ENCODE measurements at places on chromosomes 16 and 17.
A peak's percentile ranks its signal among the peaks of the same experiment; 100 is the strongest.

- peaks cover 10% of the 10 kb centered on the region for H3K4me1 ChIP-seq
- DNase-seq = no peak
- H3K27ac ChIP-seq = no peak overlapping the region
- no peak overlapping the region for H3K4me3 ChIP-seq
- peaks cover 3% of the 10 kb centered on the region for H3K36me3 ChIP-seq
Measured at GRCh38 chr16:20760346-20760745, 3.5 kb upstream of the ACSM3 start.

- H3K36me3 ChIP-seq = peaks cover 9% of the 10 kb centered on the region
- H3K27ac ChIP-seq = no peak overlapping the region
- H3K4me3 ChIP-seq = no peak overlapping the region
- no peak for DNase-seq
- H3K4me1 ChIP-seq = peaks cover 22% of the 10 kb centered on the region
- H3K27me3 ChIP-seq = no peaks in the 10 kb centered on the region
Measured at GRCh38 chr17:60321336-60322055, 70.4 kb downstream of the USP32 start.

GRCh38 chr17:63431939-63432804 lies 13.9 kb downstream of the CYB561 start:
- H3K4me1 ChIP-seq = peaks cover 38% of the 10 kb centered on the region
- H3K4me3 ChIP-seq = no peak overlapping the region
- peak overlapping the region; percentile 8 for H3K27ac ChIP-seq
- H3K27me3 ChIP-seq = no peaks in the 10 kb centered on the region
- H3K36me3 ChIP-seq = peaks cover 31% of the 10 kb centered on the region
- no peak for DNase-seq

DNA sequence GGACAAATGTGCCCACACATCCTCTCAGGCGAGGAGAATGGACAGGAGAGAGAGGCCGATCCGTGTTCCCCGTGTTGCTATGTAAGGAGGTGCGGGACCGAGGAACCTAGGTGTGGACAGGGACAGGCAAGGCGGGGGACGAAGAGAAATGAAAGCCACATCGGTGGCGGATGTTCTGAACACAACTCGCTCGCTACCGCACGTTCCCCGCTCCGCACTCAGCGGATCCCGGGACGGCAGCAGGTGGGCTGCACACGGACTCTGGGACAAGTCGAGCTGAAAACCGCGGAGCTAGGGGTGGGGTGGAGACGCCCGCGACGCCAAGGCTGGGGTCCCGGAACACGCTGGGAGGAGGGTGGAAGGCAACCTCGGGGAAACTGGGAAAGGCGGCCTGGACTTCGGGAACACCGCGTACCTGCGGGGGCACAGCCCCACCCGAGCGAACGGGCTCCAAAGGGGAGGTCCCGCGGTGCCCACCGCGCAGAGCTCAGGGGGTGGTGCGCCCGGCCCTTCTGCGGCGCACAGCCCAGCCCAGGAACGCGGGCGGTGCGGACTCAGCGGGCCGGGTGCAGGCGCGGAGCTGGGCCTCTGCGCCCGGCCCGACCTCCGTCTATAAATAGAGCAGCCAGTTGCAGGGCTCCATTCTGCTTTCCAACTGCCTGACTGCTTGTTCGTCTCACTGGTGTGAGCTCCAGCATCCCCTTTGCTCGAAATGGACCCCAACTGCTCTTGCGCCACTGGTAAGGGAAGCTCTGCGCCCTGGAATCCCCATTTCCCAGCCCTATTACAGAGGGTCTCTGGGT lies at the start of gene MT1E:
Gene MT1E, plus strand, starts transcription at position 642 of the 803 bp plus-strand sequence. Its CDS starts 71 bp downstream, at position 713.
- peaks cover 2% of the 10 kb centered on the region for H3K36me3 ChIP-seq
- DNase-seq = peak; percentile 56
- peak within 1 kb of the TSS; percentile 85 for H3K27ac ChIP-seq
- peaks cover 12% of the 10 kb centered on the region for H3K4me1 ChIP-seq

GRCh38 chr17:80792373-80792781 lies 199.3 kb upstream of the CHMP6 start:
- no peak for DNase-seq
- peaks cover 12% of the 10 kb centered on the region for H3K36me3 ChIP-seq
- H3K27ac ChIP-seq = peak overlapping the region; percentile 92

GRCh38 chr17:7233701-7234082 lies 625 bp downstream of the DVL2 start:
- peaks cover 55% of the 10 kb centered on the region for H3K4me1 ChIP-seq
- peak overlapping the region; percentile 92 for H3K4me3 ChIP-seq
- no peaks in the 10 kb centered on the region for H3K27me3 ChIP-seq
- DNase-seq = no peak

- no peak overlapping the region for H3K27ac ChIP-seq
- no peak overlapping the region for H3K4me3 ChIP-seq
- no peaks in the 10 kb centered on the region for H3K4me1 ChIP-seq
- no peak for DNase-seq
- no peaks in the 10 kb centered on the region for H3K36me3 ChIP-seq
Measured at GRCh38 chr17:67025216-67025792, 19.1 kb upstream of the CACNG1 start.

GRCh38 chr17:51263006-51263405 lies 2.7 kb downstream of the UTP18 start:
- H3K27ac ChIP-seq = no peak overlapping the region
- H3K36me3 ChIP-seq = peaks cover 75% of the 10 kb centered on the region
- no peak for DNase-seq
- peaks cover 27% of the 10 kb centered on the region for H3K4me1 ChIP-seq
- no peaks in the 10 kb centered on the region for H3K27me3 ChIP-seq
- peak overlapping the region; percentile 82 for H3K4me3 ChIP-seq

GRCh38 chr16:5216441-5217080 lies 119.0 kb upstream of the EEF2KMT start:
- DNase-seq = no peak
- no peaks in the 10 kb centered on the region for H3K4me1 ChIP-seq
- no peak overlapping the region for H3K4me3 ChIP-seq
- no peak overlapping the region for H3K27ac ChIP-seq
- no peaks in the 10 kb centered on the region for H3K36me3 ChIP-seq

DNA sequence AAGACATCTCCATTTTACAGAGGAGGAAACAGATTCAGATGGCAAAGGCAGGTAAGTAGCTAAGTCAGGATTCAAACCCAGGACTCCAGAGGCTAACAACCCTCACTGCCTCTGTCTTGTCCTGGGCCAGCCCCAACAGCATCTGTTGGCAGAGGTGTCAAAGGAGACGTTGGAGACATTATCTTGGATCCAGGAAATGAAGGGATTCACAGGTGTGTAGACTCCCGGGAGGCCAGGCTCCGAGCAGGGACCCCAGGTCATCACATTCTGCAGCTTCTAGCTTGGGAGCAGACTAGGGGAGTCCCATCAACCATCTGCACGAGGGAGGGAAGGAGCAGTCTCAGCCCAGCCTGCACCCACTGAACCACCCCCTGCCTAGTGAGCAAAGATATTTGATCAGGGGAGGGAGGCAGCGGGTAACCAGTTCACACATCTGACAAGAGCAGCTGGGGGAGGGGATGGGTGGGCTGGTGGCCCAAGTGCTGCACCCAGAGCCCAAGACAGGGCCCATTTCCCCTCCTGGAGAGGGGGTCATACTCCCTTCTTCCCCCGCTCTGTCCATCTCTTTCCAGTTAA lies 1.0 kb upstream of the B9D1 start:
- DNase-seq = no peak
- H3K36me3 ChIP-seq = peaks cover 15% of the 10 kb centered on the region
- H3K27ac ChIP-seq = no peak overlapping the region
- H3K27me3 ChIP-seq = peaks cover 26% of the 10 kb centered on the region
- peak overlapping the region; percentile 70 for H3K4me3 ChIP-seq

DNA sequence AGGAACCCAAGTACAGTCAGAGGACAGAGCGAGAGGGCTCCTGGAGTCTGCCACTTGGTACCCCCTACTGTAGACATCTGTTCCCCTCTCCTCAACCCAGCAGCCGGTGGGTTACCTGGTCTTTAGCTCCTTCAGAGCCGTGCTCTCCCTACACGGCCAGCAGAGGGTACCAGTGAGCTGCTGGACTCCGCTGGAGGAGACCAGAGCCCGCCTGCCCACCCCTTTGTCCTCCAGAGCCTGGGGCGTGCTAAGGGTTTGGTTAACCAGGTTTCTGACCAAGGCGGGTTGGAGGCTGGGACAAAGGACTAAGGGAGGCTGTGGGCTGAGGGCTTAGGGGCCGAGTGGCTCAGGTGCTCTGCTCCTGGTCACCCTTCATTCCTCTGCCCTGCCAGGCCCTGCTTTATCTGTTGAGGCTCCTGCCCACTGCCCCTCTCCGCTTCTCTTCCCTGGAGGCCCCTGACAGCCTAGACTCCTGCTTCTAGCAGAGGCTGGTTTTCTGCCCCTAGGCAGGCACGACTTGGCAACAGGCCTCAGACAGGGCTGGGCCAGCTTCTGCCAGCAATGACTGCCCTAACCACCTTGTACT lies 2.7 kb upstream of the HSD11B2 start:
- H3K4me3 ChIP-seq = no peak overlapping the region
- H3K4me1 ChIP-seq = peaks cover 4% of the 10 kb centered on the region
- no peak overlapping the region for H3K27ac ChIP-seq
- peaks cover 9% of the 10 kb centered on the region for H3K36me3 ChIP-seq

DNA sequence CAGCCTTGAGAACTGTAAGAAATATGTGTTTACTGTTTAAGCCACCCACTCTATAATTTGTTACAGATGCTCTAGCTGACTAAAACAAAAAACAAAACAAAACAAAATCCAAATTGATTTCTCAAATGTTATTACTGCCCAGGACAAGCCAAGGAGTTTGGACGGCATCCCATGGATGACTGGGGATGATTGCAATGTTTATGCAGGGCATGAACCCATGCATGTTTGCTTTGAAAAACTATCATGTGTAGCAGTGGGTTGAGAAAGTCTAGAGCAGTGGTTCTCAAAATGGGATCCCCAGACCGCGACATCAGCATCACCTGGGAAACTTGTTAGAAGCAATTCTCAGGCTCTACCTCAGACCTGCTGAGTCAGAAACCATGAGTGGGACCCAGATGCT lies 223.2 kb upstream of the PSMD7 start:
- no peak overlapping the region for H3K27ac ChIP-seq
- no peaks in the 10 kb centered on the region for H3K4me1 ChIP-seq
- DNase-seq = no peak
- H3K36me3 ChIP-seq = no peaks in the 10 kb centered on the region

GRCh38 chr17:181245-182049 lies at the start of gene DOC2B:
Gene DOC2B, minus strand, starts transcription at chr17:181650. Its CDS starts 171 bp downstream, at chr17:181479.
- peaks cover 11% of the 10 kb centered on the region for H3K4me1 ChIP-seq
- peaks cover 5% of the 10 kb centered on the region for H3K36me3 ChIP-seq
- peak within 1 kb of the TSS; percentile 65 for H3K4me3 ChIP-seq
- no peak within 1 kb of the TSS for H3K27ac ChIP-seq
- H3K27me3 ChIP-seq = peaks cover 76% of the 10 kb centered on the region

- no peak overlapping the region for H3K4me3 ChIP-seq
- no peak for DNase-seq
Measured at GRCh38 chr16:75279305-75279704, 27.9 kb upstream of the BCAR1 start.

DNA sequence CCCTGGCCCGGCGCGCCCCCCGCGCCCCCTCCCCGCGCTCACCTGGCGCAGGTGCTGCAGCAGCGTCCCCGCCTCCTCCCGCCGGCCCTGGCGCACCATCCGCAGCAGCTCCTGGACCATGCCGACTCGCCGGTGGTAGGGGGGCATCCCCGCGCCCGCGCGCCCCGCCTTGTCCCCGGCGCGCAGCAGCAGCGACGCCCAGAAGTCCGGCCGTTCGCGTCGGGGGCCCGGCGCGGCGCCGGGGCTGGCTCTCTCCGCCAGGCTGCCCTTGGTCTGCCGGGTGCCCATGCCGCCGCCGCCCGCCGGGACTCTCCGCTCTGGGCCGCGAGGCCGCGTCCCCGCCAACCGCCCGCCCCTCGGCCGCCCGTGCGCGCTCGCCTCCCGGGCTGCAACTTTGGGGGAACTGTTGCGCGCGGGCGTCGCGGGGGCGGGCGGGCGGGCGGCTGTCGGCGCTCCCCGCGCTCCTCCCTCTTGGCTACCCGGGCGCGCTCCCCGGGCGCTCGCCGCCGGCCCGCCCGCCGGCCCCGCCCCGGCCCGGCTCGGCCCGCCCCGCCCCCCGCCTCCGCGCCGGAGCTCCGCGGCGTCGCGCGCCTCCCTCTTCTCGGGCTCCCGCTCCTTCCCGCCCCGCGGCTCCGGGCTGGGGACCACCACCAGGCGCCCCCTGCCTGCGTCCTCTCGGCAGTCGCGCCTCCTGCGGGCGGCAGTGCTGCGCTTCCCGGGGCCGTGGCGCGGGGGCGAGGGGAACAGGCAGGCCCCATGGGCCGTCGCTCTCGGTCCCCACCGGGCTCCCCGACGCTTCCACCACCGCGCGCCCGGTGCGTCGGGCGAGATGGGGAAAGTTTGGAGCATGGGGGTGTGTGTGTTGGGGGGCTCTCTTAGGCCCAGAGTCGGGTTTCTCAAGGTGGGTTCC lies at the start of gene LRRC75A:
Gene LRRC75A, minus strand, starts transcription at position 491 of the 910 bp plus-strand sequence. Its CDS starts 203 bp downstream, at position 288.
- no peaks in the 10 kb centered on the region for H3K27me3 ChIP-seq
- DNase-seq = peak; percentile 27
- H3K4me3 ChIP-seq = peak within 1 kb of the TSS; percentile 76
- peak within 1 kb of the TSS; percentile 54 for H3K27ac ChIP-seq
- H3K4me1 ChIP-seq = peaks cover 12% of the 10 kb centered on the region

DNA sequence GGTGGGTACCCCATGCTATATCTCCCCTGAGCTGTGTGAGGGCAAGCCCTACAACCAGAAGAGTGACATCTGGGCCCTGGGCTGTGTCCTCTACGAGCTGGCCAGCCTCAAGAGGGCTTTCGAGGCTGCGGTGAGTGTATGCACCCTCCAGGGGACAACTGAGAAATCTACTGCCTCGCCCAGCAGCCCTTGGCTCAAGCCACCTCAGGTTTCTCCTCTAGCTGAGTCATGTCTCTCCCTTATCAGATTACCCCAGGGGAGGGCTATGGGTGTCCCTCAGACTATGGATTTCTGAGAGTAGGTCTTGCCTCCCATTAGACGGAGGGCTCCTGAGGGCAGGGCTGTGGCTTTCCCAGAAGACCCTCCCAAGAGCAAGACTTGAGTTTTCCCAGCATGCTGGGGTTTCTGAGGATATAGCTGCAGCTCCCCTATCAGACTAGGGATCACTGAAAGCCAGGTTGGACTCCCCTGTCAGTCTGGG lies 6.7 kb downstream of the NEK8 start:
- H3K36me3 ChIP-seq = peaks cover 5% of the 10 kb centered on the region
- H3K27ac ChIP-seq = no peak overlapping the region
- H3K4me1 ChIP-seq = no peaks in the 10 kb centered on the region
- H3K4me3 ChIP-seq = no peak overlapping the region
- DNase-seq = no peak
- no peaks in the 10 kb centered on the region for H3K27me3 ChIP-seq

GRCh38 chr16:83956336-83957289 lies 3.6 kb downstream of the OSGIN1 start:
- peak; percentile 61 for DNase-seq
- no peak overlapping the region for H3K27ac ChIP-seq
- no peak overlapping the region for H3K4me3 ChIP-seq
- H3K4me1 ChIP-seq = peaks cover 6% of the 10 kb centered on the region
